ENCODE measurements at places on chromosomes 1 and 21.

DNA sequence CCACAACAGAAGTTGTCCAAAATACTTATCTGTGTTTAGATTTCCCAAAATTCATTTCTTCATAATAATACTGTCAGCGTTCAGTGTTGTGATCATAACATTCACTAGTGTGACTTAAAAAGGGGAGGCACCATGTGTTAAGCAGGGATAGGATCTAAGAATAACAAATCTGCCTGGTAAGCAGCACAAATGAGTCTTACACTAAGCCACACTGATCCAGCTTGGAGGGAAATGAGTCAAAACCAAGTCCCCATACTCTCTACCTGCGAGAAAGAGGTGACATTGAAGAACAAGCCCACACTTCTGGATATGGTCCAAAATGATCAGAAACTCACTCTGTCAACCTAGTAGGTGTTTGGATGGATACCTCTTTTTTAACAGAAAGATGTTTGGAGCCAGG, 145.5 kb downstream of the CRB1 start:
- DNase-seq, result no peak

GRCh38 chr1:16101623-16102022, 28.2 kb upstream of the FAM131C start:
- no peak for DNase-seq

- DNase-seq, result no peak
These were observed 81.9 kb upstream of the RGS2 start for GRCh38 chr1:192726820-192727504.

GRCh38 chr21:26844258-26845065, 747 bp downstream of the ADAMTS1 start:
- DNase-seq, result no peak

DNA sequence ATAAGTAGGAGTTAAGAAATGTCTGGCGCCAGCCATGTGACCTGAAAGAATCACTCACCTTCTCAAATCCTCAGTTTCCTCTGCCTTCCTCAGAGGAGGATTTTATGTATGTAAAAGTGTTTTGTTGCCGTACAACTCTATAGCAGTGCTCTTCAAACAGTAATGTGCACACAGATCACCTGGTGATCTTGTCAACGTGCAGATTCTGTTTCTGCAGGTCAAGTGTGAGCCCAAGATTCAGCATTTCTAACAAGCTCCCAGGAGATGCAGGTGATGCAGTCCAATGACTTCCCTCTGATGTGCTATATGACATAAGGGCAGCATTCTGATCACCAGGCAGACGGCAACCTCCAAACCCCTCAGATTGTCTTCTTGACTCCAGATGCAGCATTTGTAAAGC, 83.7 kb downstream of the CDC7 start:
- DNase-seq, result no peak

DNA sequence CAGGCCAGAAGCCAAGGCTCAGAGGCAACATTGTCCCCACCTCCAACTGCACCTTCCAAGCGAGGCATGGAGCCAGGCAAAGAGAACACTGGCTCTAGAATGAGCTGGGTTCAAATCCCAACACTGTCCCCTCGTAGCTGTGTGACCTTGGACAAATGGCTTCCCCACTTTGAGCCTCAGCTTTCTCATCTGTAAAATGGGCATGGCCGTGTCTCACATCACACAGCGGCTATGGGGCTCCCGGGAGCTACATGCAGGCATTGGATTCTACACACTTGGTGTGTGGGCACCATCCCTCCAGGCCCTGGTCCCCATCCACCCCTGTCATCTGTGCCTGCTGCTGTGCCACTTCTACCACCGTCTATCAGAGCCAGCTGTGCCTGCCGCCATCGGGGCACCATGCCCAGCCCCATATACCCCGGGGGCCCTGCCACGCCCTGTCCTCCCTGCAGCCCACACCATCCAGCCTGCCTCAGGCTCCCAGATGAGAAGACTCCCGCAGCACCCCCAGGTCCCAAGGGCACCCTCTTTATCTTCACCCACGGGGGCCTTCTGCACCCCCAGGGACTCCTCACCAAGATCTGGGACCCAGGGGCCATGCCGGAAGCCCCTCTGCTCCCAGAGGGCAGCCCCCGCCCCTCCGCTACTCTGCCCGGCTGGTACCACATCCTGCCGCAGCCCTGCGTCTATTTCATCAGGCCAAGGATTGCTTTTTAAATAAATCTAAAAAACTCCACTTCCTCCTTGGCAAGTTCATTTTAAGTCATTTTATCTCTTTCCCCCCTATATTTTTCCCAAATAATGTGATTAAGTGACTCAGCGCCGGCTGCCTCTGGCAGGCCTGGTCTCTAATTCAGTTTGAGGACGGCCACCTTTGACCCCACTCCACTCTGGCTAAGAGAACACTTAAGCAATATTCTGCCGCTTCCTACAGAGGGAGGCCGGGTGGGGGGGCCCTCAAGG, 107.8 kb upstream of the TARDBP start:
- DNase-seq, result no peak

- no peak for DNase-seq
These were observed 247.7 kb upstream of the PTBP2 start for GRCh38 chr1:96473791-96474434.

DNA sequence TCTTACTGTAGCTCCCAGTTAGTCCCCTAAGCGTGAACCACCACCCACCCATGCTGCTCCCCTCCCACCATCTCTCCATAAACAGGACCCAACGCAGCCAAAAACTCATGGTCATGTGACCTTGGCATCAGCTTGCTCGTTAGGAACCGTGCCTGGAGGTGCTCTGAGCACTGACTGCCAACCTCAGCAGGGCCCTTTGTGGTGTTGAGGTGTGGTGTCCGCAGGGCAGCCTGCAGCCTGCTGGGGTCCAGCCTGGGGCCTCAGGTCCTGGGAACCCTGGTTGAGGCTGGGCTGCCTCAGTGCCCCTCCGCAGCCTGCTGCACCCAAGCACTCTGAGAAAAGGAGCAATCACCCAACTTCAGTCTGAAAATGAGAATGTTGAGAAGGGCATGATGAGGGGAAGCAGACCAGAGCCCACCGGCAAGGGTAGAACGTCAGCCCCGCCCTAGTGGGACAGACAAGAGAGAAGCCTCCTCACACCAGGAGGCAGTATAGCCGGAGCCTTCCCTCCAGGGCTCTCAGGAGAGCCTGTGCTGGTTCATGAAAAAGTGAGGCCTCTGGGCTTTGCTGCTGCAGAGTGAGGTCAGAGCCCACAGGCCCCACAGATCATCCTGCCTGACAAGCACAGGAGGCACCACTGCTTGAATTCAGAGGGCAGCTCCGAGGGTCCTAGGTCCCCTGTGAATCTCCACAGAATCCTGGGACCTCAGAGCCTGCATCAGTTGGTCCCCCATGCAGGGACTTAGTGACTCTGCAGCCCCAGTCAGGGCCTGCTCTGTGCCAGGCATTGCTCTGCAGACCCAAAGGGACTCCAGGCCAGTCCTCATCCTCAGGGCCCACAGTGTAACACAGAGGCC, 4.9 kb upstream of the COL6A2 start:
- no peak for DNase-seq

DNA sequence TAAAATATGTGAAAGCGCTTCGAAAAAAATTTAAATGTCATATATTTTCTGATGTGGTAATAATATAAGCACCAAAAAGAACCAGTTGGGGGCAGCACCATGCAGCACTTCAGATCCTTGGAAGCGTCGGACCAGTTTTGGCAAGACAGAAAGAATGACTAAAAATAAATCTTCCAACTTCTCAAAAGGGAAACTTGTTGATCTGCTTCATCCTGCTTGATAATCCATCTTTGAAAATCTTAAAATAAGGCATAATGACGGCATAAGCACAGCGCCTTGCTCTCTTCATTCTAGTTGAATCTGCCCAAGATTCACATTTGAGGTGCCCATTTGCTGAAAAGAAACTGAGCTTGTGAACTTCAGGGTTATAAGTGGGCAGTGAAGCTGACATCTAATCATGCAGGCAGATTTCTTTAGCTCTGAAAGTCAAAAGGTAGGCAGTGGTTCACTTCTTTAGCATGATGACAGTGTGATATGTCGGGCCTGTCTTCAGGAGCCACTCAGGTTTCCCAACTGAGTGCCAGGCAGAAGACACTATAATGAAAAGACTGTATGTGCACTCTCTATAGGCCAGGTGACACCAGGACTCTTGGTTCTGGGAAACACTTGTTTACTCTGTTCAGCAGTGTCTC, 19.8 kb upstream of the MUTYH start:
- DNase-seq, result no peak

- DNase-seq, result no peak
These were observed 197.4 kb upstream of the CAMK1G start for GRCh38 chr1:209386156-209386555.

DNA sequence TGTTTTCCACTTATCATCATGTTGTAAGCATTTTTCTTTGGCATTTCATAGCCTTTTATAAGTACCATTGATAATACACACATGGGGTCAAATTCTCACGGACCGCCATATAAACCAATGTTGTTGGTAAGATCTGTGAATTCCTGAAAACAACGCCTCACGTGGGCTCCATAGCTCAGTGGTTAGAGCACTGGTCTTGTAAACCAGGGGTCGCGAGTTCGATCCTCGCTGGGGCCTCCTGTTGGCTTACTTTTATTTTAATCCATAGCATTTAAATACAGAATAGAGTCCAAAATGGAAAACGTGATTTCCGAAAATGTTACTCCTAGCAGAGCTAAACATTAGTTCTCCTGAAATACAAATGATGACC, 83.1 kb downstream of the HHIPL2 start:
- no peak for DNase-seq

DNA sequence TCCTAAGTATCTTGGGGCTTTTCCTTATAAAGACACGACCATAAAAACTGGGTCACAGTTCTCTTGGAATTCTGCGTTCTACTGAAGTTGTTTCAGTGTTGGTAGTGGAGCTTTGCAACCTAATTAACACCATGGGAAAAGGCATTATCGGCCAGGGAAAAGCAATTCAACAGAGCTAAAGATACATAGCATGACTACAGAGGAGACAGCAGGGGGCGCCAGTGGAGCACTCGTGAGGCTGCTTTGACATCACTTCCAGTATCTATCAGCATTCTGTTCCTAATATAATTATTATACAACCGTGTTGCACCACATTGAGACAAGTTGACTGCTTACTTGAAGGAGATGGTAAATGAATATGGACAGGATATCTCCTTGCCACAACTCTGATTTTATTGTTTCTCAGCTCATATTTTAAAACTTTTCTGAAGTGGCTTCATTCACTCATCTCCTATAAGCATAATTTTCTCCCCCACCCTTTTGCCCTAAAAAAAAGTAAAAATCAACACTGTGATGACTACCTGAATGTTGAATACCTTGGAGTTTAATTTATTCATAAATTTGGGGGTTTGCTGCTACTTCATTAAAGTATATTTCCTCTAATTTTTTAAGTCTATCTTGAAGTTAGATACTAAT, 39.4 kb downstream of the ZP4 start:
- DNase-seq, result peak; percentile 7

- DNase-seq, result no peak
These were observed 30.3 kb upstream of the ANGPTL7 start for GRCh38 chr1:11158720-11159321.

- no peak for DNase-seq
These were observed 12.1 kb upstream of the PDC start for GRCh38 chr1:186473047-186473446.

GRCh38 chr21:16134134-16134533, 404.4 kb downstream of the USP25 start:
- DNase-seq, result no peak

- DNase-seq, result no peak
These were observed 1.1 kb downstream of the HUNK start for GRCh38 chr21:31873696-31874599.

GRCh38 chr1:98910827-98911226, 93.8 kb downstream of the PLPPR5 start:
- DNase-seq, result no peak

- DNase-seq, result no peak
These were observed 6.3 kb downstream of the CRCT1 start for GRCh38 chr1:152520561-152521090.

- no peak for DNase-seq
These were observed 115.6 kb downstream of the APP start for GRCh38 chr21:26055010-26055409.

DNA sequence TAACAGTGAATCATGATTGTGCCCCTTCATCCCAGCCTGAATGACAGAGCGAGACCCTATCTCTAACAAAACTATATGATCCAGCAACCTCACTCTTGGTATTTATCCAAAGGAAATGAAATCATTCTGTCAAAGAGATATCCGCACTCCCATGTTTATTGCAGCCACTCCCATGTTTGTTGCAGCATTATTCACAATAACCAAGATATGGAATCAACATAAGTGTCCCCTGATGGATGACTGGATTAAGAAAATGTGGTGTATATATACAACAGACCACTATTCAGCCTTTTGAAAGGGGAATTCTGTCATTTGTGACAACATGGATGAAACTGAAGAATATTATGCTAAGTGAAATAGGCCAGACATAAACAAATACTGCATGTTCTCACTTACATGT, 44.4 kb downstream of the TRMT1L start:
- DNase-seq, result no peak

DNA sequence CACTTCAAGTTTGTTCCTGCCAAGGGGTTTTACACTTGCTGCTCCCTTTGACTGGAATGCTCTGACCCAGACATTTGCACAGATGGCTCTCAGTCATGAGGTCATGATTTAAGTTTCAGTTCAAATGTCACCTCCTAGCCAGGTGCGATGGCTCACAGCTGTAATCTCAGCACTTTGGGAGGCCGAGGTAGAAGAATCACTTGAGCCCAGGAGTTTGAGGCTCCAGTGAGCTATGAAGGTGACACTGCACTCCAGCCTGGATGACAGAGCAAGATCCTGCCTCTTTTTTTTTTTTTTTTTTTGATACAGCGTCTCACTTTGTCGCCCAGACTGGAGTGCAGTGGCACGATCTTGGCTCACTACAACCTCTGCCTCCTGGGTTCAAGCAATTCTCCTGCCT, 4.5 kb upstream of the ZMYM4 start:
- DNase-seq, result no peak

DNA sequence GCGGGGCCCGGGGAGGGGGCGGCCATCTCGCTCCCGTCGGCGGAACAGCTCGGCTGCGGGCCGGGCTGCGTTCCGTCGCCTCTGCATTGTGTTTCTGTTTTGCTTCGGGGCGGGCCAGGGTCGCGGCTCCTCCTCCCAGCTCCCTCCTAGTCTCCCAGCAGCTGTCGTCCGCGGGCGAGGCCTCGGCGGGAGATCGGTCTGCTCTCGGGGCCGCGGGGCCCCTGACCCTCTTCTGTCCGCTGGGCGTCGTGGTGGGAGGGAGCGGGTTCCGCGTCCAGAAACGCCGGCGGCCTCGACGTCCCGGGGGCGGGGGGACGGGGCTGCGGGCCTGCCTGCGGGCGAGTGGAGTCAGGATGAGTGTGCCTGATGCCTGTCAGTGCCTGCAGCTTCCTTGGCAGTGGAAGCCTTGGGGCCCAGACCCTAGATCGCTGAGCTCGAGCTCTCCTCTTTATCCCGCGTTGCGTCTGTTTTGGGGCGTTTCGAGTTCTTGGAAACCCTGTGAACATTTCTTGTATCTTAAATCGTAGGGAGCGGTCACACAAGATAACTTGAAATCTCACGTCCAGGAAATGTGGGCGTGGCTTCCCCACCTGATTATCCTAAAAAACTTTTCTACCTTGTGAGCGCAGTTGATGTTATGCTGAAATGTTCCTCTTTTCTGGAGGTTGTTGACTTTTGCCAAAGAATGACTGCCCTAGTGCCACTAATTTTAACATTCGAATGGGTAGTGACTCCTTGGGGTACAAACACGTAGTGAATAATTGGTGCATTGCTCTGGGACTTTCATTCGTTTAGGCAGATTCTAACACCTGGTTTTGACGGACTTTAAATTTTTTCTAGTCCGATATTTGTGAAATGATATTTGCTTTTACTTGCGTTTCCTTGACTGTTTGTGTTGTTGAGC, 676 bp downstream of the MORC3 start:
- DNase-seq, result peak; percentile 47

Measured in right renal pelvis (tissue), 4 donors.